AML-193 (cell line): ENCODE measurements at places on chromosomes 7 and 10.

GRCh38 chr7:117970801-117971200 is 97.6 kb upstream of the CTTNBP2 start:
- DNase-seq: no peak

DNA sequence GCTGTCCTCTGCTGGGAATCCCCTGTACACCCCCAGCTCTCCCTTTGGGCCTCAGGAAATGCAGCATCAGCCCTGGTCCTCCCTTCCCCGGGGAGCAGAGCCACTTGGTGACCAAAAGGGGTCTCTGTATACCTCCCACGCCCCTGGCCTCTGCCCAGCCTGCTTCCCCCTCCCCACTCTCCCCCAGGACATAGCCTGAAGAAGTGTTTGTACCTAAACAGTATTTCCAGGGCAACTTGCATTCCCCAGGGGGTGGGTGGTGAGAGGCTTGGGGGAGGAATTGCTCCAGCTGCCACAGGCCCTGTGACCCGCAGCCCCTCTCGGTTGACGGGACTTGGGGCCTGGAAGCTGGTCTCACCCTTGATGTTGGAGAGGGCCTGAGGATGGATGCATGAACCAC is 39.3 kb downstream of the TMEM270 start:
- DNase-seq: no peak

- DNase-seq: no peak
Measured at GRCh38 chr10:123512901-123513775, 153.0 kb upstream of the GPR26 start.

DNA sequence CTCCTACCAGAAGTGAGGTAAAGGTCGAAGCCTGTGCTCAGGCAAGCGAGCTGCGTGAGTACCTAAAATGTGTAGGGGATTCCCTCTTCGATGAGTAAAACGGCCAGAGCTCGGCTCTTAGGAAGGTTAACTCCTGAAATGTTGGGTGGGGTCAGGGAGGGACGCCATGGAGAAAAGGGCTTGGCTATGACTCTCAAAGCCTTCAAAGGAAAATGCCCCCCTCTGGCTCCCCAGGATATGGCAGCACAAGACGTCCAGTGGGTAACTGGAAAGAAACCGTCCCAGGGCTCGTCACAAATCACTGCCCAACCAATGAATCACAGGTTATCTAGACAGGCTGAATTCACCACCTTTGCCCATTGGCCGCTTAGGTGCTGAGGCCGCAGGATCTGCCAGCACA is 58.0 kb downstream of the CALML3 start:
- DNase-seq: no peak

DNA sequence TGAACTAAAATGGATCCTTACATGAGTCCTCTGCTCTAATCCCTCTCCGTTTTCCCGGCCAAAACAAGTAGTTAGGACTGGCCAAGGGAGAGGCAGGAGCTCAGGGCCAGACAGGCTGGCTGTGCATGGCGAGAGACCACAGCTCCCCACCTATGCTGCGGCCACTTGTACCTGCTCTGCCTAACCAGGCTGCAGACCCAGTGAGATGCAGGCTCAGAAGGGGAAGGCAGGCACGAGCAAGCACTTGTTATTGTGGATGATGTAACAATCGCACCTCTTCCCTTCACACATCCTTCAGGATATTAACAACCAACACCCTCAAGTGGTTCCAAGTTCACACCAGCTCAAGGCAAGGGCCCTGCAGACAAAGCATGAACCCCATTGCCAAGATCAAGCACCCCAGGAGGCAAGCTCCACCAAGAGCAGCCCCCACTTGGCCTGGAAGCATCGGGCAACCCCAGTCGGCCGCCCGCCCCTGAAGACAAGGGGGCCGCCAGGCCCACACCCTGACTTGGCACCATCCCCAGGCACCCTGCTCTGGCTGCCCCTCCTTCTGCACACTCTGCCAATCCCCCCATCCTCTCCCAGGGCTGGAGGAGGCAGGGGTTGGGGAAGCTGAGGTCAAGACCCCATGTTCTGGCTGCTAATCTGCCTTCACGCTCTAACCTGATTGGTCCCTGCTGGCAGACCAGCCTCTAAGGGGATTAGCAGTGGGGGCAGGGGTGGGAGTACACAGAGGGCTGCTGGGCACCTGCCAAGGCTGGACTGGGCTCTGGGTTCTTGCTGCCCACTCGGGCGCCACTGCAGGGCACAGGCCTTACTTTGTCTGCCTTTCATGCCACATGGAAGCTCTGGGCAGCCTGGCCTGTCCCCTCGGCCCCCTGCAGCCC is 111.3 kb downstream of the SLIT1 start:
- DNase-seq: no peak

DNA sequence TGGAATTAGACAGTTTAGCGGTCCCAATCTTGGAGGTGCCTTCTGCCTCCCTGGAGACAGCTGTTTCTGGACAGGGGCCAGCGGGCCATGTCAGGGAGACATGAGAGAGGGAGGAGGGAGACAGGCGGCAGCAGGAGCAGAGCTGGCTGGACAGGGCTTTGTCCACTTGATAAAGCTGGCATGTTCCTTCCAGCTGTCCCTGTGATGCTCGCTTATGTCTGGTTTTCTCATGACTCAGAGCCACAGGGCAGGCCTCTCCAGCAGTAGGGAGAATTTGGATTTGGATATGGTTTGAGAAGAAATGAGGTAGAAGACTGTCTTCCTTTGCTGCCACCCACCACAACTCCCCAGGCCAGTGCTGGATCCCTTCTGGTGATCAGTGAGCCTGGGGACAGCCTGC is 51.7 kb upstream of the SORCS3 start:
- no peak for DNase-seq

GRCh38 chr7:156261581-156261980 is 379.0 kb upstream of the RNF32 start:
- no peak for DNase-seq

- no peak for DNase-seq
Measured at GRCh38 chr7:76198202-76198601, 3.5 kb upstream of the SRRM3 start.

DNA sequence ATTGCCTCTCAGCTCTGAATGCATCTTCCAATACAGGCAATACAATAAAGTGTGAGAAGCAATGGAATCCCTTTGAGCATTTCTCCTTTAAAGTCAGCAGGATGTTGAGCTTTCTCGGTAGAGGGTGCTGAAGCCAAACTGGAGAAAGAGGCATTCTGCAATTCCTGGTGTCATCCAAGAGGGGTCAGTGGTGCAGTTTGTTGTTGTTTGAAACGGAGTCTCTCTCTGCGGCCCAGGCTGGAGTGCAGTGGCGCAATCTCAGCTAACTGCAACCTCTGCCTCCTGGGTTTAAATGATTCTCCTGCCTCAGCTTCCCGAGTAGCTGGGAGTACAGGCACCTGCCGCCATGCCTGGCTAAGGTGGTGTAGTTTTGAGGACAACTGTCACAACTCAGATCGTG is 486.5 kb downstream of the CALN1 start:
- no peak for DNase-seq

- DNase-seq: peak; percentile 36
Measured at GRCh38 chr7:21365866-21366624, 61.8 kb upstream of the SP4 start.

DNA sequence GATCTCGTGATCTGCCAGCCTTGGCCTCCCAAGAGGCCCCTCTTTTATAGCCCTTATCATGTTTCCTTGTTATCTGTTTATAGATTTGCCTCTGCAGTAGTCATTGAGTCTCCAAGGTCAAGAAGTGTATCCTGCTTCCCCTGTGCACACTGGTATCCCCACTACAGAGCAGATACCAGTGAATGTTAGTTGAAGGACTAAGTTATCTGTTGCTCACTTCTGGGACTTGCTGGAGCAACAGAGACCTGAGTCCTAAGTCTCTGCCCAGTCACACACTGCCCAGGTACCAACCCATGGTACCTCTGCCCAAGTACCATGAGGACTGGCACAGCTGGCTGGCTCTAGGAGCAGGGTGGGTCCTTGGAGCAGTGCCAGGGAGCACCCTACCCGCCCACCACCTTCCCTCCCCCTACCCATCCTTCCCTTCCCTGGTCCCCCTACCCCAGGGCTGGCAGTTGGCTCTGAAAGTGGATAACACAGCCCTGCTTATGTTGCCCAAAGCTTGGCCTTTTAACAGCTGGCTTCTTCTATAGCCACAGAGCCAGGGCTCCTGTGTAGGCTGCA is 26.5 kb upstream of the PDCD4 start:
- no peak for DNase-seq
